ENCODE measurements at places on chromosomes 3 and 15.
A peak's percentile ranks its signal among the peaks of the same experiment; 100 is the strongest.

- no peak for DNase-seq
Observed at GRCh38 chr3:146542179-146542578, 2.2 kb downstream of the PLSCR1 start.

DNA sequence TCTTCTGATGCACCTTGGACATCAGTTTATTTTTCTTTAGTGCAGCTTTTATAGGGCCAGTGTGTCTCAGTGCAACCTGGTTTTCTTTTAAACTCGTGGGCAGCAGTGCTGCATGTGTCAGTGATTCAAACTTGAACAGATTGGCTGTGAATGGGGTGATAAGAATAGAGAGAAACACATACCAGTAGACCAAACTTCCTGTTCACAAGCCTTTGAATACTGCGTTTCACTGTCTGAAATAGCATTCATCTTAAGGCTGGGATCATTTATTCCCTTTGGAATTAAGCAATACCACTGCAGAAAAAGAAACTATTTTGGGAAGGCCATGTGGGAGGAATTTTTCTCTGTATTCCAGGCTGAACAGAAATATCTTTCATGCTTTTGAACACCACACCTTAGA is 51.7 kb downstream of the PHLDB2 start:
- DNase-seq = peak; percentile 53

DNA sequence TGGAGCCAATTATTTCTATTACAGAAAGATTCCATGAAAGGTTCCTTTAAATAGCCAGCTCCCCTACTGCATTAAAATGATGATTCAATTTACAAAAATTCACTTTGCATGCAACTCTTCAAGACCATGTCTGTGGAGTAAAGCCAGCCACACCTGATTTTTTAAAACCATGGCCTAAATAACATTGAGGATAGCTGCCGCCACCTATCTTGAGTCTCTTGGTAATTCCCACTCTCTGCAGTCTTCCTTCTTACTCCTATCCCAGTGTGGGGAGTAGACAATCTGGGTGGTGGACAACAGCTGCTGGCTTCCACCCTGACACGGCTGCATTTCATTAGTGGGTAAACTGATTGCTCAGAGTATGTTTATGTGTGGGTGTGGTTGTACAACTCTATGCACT is 10.7 kb downstream of the LRTM1 start:
- DNase-seq = no peak

- DNase-seq = no peak
Observed at GRCh38 chr3:126013751-126014156, 44.8 kb downstream of the ROPN1B start.

DNA sequence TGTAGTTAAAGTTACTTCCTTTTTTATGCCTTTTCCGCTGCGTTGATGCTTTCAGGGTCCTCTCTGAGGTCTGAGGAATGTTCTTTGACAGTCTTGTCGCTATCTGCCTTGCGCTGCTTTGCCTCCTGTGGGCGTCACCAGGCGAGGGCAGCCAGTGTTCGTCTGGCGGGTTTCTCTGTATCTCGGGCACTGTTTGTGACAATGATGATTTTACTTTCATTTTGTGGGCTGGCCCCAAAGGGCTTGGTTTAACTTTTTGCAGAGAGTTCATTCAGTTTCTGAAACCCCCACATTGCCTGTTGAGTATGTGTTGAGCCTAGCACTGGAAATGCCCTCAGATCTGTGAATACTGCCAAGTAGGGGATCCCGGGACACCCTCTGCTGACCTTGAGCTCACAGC is 24.6 kb upstream of the SACM1L start:
- DNase-seq = no peak

DNA sequence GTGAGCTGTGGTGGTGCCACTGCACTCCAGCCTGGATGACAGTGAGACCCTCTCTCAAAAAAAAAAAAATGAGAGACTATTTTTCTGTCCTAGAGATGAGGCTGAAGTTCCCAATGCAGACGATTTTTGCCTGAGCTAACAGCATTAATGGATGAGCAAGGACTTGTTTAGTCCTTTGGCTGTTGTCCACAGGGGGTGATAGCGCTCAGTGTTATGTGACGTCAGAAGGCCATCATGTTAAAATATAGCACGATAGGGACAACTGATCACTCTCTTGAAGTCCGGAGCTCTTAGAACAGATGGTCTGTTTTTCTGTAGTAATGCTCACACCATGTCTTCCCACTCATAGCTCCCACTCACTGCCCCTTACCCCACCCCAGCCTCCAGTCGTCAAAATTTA is 6.8 kb downstream of the TRNT1 start:
- DNase-seq = no peak

GRCh38 chr3:149519912-149520311 is 45.4 kb downstream of the TM4SF4 start:
- DNase-seq = no peak

DNA sequence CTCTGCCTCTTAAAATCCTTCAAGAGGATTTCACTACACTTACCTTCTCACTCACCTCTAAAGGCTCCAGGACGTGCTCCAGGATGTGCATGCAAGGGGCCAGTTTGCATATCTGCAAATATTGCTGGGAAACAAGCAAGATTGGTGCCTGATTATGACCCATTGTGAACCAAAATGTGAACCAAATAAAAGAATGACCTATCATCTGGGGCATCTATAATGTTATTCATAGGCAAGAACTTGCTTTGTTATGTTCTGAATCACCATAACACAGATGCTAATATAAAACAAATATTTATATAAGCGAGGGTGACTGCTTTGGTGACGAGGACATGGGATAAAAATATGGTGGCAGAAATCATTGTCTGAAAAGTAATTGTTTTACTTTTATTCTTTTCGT is 5.5 kb downstream of the IL12A start:
- no peak for DNase-seq

DNA sequence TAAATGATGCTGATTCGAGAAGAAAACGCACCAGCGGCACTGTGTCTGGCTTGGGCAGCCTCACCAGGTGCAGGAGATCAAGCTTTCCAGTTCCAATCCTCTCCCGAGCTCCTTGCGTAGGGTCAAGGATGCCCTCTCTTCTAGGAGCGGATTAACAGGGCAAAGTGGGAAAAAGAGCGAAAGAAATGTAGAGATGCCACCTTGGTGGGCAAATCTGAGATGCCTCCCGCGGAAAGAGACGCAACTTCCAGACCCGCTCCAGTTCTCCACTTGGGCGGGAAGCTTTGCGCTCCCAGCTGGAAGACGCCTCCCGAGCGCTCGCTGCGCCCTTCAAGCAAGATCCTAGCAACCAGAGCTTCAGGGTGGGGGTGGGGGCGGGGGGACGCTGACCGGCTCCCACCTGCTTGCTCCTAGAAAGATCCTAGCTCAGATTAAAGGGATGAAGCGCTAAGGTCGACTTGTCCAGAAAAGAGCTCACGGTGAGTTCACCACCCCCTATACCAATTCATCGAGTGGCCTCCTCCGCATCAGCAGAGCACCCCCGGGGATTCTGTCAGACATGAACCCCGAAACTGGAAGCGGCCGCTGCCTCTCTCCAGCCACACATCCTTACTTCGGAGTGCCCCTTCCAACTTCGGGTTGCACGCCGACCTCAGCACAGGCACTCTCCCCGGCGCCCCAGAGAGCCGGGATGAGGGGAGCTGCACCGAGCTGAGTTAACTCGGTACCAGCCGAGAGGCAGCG is 769 bp downstream of the TAFA4 start:
- no peak for DNase-seq

GRCh38 chr3:114649331-114649730 is 355.5 kb downstream of the TIGIT start:
- no peak for DNase-seq

DNA sequence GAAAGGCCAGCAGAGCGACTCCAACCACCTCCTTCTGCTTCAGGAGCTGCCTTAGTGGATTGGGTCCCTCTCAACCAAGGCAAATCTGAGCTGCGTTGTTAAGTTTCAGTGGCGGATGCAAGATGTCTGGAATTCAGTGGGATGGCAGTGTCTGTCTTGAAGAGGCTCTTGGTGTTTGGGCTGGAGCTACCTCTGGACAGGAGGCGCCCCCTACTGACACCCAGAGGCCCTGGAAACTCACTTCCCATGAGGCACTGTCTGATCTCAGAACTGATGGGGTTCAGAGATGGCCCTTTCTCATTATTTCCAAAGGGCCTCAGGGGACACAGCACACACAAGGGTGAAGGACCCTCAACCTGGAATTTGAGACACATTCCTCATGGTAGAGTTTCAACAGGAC is 6.0 kb upstream of the SLC28A1 start:
- peak; percentile 56 for DNase-seq

DNA sequence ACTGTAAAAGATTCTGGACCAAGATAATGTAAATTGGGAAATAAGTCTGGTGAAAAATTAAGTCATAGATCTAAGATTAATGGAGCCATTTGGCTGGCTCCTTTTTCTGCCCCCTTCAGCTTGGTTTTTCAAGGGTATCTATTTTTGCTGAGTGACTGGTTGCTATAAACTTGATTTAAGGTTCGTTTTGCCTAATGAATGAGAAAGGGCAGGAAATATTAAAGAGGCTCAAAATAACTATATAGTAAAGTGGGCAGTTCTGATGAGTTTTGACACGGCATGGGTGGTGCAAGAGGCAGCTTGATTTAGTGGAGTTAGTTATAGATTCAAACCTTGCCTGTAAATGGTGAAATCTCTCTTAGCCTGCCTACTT is 140.7 kb downstream of the STAC start:
- DNase-seq = no peak

DNA sequence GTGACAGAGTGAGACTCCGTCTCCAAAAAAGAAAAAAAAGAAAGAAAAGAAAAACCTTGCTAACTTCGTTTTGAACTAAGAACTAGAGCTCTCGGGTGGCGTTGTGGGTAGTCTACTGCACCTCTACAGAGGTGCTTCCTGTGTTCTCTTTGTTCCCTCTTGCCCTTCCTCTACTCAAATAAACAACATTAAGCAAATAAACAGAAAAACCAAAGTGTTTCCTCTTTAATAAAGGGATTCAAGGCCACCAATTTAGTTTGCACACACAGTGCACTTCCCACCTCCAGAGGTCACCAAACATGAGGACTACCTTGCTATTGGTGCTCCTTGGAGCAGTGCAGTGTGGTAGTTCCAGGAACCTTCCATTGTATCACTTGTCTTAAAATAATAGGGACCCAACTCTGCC is 354.2 kb upstream of the TBL1XR1 start:
- DNase-seq = no peak

DNA sequence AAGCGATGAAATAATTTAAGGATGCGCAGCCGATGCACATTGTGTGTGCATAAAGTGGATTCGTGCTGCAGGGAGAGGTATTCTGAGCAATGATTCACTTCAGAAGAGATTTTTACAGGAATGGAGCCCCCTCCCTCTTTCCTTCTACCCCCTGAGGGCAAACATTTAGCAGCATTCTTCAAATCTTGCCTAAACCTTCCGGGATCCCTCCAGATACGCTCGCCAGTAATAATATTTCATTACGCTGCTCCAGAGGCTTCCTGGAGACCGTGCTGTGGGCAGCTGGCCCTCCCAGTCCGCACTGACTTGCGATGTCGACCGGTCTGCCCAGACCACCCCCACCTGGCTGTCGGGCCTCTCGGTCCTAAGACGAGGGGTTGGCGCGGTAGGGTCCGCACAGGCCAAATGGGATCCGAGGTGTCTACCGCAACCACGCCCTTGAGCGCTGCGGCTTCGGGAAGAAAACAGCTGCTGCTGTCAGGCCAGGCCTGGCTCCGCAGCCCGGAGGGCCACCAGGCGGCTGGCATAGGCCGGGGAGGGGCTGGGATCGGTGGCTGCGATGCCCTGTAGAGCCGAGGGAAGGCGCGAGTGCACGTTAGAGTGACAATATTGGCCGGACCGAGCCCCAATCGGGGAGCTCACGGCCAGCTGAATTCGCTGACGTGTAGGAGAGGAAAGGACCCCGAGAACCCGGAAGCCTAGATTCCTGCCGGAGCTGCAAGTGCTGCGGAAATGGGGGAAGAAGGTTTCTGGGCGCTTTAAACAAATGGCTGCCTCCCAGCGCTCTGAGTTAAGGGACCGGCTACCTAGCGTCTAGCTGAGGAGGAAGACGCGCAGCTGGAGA is 14.3 kb downstream of the ZIC4 start:
- DNase-seq = peak; percentile 70

- DNase-seq = no peak
Observed at GRCh38 chr3:65742914-65743313, 295.8 kb downstream of the MAGI1 start.

- DNase-seq = no peak
Observed at GRCh38 chr3:132638706-132639105, 20.9 kb downstream of the ACAD11 start.

DNA sequence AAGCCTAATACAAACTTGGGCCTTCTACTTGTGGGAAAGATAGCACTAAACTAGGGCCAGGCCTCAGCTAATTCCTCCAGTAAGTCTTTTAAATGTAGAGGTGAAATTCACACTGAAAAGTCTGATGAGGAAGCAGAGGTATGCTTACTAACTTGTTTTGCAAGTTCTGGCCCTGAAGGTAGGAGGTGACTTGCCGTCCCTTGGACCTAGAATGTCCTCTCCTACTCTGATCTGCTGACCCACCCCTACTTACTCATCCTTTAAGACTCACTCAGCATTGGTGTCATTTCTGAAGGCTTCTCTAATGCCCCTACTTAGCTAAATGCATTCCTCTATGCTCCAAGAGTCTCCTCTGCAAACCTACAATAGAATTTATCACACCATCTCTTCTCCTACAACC is 19.4 kb downstream of the RIOX2 start:
- no peak for DNase-seq

DNA sequence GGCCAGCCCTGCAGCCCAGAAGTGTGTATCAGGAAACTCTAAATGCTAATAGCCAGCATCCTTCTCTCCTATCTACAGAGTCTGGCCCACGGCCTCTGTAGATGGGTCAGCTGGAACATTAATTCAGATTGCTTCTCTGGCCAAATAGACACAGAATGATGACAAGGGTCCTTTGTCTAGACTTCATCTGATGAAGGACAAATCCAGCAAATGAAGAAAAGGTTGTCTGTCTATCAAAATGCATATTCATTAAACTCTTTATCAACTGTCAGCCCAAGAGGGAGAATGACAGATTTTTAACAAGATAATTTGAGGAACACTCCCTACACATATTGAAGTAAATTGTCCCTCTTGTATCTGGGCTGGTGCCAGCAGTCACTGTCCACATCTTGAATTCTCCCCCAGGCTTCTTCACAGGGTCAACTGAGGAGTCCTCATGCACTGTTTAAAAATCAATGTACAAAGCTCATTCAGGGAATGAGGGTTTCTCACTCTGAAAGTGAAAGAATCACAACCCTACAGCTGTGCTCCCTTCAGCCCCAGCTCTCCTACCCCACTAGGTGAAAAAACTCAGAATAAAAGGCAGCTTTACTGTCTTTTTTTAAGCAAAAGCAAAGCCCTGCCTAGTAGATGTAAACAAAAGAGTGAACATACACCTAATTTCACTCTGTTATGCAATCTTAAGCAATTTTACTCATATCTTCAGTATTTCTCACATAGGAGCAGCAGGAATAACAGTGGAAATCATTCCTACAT is 507.7 kb downstream of the IGSF11 start:
- peak; percentile 41 for DNase-seq

- DNase-seq = no peak
Observed at GRCh38 chr15:69869881-69870505, 227.7 kb downstream of the TLE3 start.

GRCh38 chr3:165434516-165434915 is 238.3 kb upstream of the SLITRK3 start:
- no peak for DNase-seq

Data from putamen (tissue), 1 donor.